ENCODE measurements at places on chromosomes 7 and 10. TPM values are rescaled to one million over a fixed set of nuclear protein-coding genes. Genes with fewer than 3 reads are reported as not detected.

SOSTDC1 gene
- total RNA-seq, result not detected

- DNase-seq, result peak; percentile 82
Observed at GRCh38 chr7:130896898-130897514, 163.0 kb upstream of the KLF14 start.

DNA sequence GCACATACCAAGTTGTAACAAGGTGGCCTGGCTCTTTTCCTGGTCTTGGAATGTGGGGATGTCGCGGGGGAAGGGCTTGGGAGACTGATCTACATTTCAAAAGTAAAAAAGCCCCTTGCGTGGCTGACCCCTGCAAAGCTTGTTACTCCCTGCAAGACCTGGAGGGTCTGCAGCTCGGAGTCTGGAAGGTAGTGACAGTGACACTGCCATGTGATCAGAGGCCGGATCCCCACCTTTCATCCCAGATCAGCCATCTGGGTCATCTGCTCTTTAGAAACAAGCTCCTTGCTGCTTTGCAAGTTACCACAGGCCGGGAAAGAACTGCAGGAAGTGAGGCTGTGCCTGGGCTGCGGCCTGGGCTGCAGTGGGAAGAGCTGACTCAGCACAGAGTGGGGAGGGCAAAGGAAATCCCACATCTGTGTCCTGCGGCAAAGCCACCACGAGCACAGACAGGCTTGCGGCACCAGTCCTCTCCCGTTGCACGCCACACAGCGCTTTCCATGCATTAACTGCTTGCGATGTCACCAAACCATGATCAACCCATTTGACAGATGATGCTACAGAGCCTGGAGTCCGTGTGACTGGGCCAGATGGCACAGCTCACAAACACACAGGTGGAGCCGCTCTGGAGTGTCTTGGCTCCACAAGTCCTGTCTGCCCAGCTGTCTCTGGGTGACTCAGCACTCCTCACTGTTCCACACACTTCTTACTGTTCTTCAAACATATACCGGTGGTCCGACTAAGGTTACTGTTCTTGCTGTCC lies 97.7 kb downstream of the SH3PXD2A start:
- DNase-seq, result peak; percentile 56

GRCh38 chr7:22586101-22586785 lies 86.3 kb upstream of the STEAP1B start:
- DNase-seq, result no peak

DNA sequence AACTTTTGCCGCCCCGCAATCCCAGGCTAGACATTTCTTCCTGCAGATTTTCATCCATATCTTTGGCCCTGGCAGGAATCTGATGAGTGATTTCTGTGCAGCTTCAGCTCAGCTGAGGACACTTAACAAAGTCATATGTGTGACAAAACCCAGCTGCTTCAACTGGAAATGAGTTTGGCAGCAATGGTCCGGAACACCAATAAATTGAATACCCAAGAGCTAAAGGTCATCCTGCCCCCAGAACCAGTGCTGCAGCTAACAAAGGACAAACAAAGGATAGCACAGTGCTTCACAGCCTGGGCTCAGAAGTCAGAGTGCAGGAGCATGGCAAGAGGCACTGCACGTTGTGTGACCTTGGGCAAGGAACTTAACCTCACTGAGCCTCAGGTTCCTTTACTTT lies 40.0 kb upstream of the TRIL start:
- DNase-seq, result no peak

- DNase-seq, result no peak
Observed at GRCh38 chr7:130954918-130955564, 221.0 kb upstream of the KLF14 start.

KLLN gene
- 0.61 TPM for total RNA-seq

- DNase-seq, result peak; percentile 14
Observed at GRCh38 chr7:44283381-44284211, 41.8 kb downstream of the CAMK2B start.

GPR15LG gene
- total RNA-seq, result not detected

GRCh38 chr10:11510736-11511135 lies 100.7 kb downstream of the USP6NL start:
- DNase-seq, result no peak

SYCE1 gene
- total RNA-seq, result not detected

FKBP6 gene
- total RNA-seq, result not detected

- DNase-seq, result no peak
Observed at GRCh38 chr10:107440741-107441140, 276.2 kb upstream of the SORCS1 start.

SLC26A5 gene
- total RNA-seq, result 0.11 TPM

GRCh38 chr10:44974082-44974627 lies 4.5 kb downstream of the DEPP1 start:
- DNase-seq, result no peak

MYOZ1 gene
- 1.5 TPM for total RNA-seq

DNA sequence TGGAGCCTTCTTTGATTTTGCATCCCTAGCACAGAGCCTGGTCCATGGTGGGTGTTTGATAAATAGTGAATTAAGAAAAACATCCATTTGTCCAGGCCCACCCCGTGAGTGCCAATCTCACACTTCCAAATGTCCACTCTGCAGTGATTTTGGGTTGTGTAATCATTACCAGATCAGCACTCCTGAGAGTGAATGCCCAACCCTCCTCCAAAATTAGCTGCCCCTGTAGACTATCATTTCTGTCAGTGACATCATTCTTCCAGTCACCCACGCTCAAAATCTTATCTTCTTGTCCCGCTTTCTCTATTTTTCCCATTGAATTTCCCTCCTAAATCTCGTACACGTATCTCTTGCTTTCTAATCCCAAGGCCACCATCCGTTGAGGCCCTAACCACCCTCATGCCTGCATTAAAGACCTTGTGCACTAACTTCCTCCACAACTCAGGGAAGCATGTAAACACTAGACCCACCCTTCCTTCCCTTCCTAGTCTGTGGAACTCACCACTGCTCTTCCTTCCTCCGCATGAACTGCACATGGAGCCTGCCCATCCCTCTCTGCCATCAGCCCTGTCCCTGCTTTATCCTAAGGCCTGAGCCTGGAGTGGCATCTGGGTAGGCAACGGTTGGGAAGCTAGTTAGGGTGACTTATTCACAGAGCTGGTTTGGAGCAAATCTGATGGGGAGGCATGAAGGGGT lies 32.8 kb downstream of the PIK3AP1 start:
- DNase-seq, result no peak

LEP gene
- not detected for total RNA-seq

GRCh38 chr10:78802431-78802830 lies 266.3 kb upstream of the ZMIZ1 start:
- no peak for DNase-seq

GRCh38 chr10:113566888-113567287 lies 14.0 kb downstream of the HABP2 start:
- DNase-seq, result no peak

DNA sequence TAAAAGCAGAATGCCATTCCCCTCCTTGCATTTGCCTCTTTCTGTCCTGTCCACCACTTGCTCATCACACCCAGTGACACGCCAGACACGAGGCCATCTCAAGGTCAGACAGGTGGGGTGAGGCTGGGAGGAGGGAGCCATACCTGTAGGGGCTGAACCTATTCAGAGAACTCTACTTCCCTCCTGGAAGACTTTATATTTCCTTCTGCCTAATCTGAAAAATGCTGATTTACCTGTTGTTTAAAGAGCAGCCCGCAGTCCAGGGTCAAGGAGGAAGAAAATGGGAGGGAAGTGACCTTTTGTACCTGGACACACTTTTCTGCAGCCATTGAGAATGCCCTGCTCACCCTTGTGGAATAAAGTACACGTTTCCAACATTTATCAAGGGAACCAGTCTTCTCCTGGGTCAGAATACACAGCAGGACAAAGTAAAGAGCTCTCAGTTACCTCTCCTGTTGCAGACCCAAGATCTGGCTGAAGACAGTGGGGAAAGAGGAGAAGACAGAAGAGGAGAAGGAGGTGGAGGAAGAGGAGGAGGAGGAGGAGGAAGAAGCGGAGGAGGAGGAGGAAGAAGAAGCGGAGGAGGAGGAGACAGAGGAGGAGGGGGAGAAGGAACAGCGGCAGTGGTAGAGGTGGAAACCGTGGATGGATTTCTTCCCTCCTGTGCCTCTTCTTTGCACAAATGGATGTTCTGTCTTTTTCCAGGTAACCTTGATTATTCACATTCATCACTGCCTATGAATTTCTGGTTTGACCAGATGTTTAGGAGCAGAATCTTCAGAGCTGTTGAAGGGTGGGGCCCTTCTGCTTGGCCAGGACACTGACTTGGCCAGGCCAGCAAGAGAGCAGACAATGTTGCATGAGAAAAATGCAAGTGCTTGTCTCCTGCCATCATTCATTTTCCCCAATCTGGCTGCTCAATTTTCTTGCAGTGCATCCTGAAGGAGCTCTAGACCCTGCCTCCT lies 1.2 kb upstream of the BLNK start:
- no peak for DNase-seq

DNA sequence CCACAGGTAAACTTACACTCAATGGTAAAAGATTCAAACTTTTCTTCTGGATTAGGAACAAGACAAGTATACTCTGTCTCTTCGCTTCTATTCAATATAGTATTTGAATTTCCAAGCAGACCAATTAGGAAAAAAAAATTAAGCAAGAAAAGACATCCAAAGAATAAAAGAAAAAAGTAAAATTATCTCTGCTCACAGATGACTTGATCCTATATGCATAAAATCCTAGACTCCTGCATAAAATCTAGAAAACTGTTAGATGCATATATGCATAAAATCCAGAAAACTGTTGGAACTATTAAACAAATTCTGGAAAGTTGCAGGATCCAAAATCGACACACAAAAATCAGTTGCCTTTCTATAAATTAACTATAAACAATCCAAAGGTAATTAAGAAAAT lies at the start of gene OR13A1:
Gene OR13A1, minus strand, starts transcription at position 101 of the 400 bp plus-strand sequence. CDS start 11,186 bp downstream, outside the sequence.
- DNase-seq, result no peak

- DNase-seq, result no peak
Observed at GRCh38 chr7:55827577-55827976, 35.0 kb downstream of the SEPTIN14 start.

GRCh38 chr7:139883814-139884213 lies 54.8 kb downstream of the TBXAS1 start:
- DNase-seq, result no peak

- no peak for DNase-seq
Observed at GRCh38 chr10:113753020-113753692, 1.7 kb downstream of the PLEKHS1 start.

ITIH5 gene
- 1.1 TPM for total RNA-seq

- DNase-seq, result peak; percentile 61
Observed at GRCh38 chr7:86600506-86601290, 43.0 kb upstream of the GRM3 start.

GRCh38 chr10:43809211-43809930 lies 160.7 kb upstream of the ZNF32 start:
- DNase-seq, result no peak

C10orf67 gene
- total RNA-seq, result not detected

CLCN1 gene
- 0.13 TPM for total RNA-seq

PIK3AP1 gene
- 1.7 TPM for total RNA-seq

- no peak for DNase-seq
Observed at GRCh38 chr7:157009778-157010587, 480 bp downstream of the MNX1 start.

PCLO gene
- 2.8 TPM for total RNA-seq

- no peak for DNase-seq
Observed at GRCh38 chr7:1095621-1096155, 7.8 kb downstream of the GPER1 start.

DNA sequence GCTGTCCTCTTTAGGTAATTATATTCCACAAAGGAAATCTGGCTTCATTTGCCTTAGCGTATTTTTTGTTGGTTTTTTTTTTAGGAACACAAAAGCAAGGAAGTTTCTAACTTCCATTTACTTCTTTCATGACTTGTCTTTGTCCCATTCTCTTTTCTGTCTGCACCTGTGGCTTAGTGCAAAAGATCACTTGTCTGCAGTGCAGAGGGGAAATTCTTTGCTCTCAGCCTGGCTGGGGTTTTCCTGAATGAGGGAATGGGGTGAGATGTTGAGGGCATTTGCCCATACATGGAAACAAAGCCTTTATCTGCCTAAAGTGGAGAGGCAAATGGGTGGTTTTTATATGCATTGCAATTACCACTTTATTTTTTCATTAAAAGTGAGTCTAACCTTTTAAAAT lies 361.1 kb upstream of the IGFBP3 start:
- no peak for DNase-seq

DNA sequence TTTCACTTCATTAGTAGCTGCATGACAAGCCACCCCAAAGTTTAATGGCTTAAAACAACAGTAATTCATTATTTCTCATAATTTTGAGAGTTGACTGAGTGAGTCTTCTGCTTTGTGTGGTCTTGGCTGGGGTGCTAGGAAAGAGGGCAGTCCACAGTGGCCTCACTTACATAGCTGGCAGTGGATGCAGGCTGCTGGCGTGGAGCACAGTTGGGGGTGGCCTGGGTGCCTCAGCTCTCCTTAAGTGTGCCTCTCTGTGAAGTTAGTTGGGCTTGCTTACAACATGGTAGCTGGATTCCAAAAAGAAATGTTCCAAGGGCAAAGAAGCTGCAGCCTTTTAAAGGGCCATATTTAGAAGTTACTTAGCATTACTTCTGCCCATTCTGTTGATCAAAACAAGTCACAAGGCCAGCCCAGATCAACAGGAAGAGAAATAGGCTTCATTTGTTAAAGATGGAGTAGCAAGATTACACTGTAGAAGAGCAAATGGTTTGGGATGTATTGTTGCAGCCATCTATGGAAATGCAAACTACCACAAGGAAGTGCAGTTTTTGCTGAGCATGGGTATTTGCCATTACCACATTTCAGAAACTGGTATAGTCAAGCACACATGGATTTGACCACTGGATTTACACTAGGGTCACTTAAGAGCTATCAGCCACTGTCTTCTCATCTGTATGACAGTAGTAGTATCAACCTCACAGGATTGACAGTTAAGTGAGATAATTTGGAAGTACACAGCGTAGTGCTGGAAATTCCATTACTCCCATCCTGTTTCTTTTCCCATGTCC lies 33.6 kb downstream of the ZEB1 start:
- no peak for DNase-seq

DNA sequence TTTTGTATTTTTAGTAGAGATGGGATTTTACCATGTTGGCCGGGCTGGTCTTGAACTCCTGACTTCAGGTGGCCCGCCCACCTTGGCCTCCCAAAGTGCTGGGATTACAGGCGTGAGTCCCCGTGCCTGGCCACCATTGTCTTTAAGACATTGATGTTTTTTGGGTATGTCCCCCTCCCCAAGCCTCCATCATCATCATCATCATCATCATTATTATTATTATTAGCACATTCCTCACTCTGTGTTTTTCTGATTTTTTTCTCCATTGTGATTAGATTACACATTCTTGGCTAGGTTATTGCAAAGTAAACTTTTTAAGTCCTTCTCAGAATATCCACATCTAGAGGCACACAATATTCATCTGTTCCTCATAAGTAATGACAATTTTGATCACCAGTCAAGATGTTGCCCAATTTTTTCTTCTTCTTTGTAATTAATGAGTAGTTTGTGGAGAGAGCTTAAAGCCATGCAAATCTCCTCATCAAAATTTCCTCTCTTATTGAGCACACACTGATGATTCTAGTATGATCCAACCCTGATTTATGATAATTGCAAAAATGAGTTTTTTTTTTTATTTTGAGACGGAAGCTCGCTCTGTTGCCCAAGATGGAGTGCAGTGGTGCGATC lies 47.5 kb downstream of the EPC1 start:
- DNase-seq, result no peak

DNA sequence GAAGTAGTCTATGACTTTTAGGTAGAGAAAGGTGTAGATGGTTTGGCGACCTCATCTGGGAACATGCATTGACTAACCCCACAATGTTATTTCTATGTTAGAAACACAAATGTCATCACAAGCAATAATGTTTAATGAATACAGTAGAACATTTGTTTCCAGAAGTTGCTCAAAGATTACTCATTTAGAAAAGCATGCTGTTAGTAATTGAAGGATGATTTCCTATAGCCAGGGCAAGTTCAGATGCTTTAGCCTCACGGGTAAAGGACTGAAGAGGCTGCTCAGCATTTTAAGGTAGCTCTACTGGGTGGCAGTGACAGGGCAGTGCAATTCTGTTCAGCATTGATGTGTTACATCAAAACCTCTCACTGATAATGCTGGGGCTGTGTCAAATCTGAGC lies 199.3 kb upstream of the FZD1 start:
- no peak for DNase-seq
